ENCODE measurements at places on chromosomes 4 and X.

DNA sequence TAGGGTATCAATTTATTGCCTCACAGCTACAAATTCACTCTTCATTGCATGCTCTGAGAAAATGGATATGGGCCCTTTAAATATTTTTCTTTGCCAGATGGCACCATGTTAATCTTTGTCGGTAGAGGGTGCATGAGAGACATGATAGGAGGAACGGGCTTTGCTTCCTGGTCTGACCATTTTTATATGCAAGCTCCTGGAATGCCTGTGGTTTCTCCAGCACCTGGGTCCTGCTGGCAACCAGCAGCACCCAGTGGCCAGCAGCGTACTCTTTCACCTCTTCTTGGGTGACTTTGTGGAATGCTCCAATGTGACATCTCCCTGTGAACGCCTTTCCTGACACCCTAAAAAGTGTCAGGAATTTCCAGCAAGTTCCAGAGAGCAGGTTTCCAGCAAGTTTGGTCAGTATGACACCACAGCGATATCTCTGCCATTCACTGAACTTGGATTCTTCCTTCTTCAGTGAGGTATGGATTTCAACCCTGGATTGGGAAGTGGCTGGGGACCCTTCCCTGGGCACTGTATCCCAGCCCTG lies 140.3 kb upstream of the PGRMC2 start:
- DNase-seq, result no peak

- no peak for DNase-seq
Observed at GRCh38 chrX:17617806-17618205, 119.5 kb upstream of the SCML1 start.

DNA sequence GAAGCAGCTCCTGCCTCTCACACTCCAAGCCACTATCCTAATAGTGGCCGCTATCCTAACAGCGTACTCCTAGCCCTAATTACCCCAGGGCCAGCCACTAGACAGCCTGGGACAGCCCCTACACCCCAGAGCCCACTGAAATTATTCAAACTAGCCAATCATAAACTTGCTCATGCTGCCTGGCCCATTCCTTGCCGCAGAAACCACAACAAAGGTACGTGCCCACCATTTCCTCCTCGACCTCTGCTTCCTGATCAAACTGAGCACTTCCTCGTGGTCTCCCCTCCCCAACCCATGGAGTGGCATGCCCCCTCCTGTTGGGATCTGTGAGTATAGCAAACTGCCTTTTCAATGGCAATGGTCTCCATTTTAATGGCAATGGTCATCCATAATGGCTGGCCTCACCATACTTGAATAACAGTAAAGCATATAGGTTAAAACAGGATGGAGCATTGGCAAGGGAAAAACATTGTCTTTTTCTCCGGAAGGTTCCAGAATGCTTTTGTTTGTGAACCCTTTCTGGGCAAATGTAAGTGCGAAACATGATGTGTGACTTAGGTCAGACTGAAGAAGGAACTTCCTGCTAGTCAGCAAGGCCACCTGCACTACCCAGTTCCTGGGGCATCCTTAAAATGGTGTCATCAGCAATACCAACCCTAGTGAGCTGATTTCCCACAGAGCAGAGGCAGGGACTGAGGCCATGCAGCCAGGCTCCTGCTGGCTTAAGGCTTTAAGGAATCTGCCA lies 107.1 kb upstream of the ATP6AP2 start:
- no peak for DNase-seq

DNA sequence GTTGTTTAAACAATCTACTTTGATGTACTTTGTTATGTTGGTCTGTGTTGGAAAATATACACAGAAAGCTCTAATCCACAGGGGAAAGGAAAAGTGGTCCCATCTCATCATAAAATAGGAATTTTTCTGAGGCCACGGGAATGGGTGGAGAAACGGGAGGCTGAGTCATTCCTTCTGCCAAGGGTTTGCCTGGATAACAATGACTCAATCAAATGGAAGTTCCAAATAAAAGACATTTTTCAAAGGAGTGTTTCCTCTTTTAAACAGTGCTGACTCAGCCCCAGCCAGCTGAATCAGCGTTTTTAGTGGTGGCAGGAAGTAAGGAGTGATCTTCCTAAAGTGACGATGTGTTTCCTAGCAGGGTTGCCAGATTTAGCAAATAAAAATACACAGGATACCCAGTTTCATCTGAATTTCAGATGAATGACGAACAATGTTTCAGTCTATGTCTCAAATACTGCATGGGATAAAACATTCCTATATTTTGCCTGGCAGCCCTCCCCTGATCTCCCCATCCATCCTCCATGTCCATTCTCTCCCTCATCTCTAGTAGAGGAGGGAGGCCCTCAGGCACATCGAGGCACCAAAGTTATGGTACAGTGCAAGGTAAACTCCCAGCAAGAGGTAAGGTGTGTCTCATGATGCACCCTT lies 345.4 kb upstream of the GATB start:
- DNase-seq, result no peak

DNA sequence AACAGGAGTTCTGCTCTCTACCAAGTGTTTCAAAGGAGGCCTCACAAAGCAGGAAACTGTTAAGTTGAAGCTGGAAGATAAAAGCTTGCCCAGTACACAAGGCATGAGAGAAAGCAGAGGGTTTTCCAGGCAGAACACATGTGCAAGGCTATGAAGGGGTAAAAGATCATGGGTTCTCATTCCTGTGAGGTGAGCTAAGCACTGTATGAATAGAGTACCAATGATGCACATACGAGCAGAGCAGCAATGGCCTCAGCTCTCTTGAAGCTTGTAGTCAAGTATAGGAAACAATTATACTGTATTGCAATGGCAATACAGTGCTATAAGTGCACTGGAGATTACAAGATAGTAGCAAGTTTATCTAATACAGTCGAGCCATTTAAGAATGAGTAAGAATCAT lies 18.0 kb downstream of the TTC29 start:
- DNase-seq, result no peak

Data from stimulated activated CD4-positive, alpha-beta T cell treated with anti-CD3 and anti-CD28 coated beads, Interleukin-1b, Interleukin-23, amount 100 ng/mL, for 4 hours (primary cell).